Substantia nigra (tissue), 51 donors: ENCODE measurements at places on chromosomes 6 and 20.

DNA sequence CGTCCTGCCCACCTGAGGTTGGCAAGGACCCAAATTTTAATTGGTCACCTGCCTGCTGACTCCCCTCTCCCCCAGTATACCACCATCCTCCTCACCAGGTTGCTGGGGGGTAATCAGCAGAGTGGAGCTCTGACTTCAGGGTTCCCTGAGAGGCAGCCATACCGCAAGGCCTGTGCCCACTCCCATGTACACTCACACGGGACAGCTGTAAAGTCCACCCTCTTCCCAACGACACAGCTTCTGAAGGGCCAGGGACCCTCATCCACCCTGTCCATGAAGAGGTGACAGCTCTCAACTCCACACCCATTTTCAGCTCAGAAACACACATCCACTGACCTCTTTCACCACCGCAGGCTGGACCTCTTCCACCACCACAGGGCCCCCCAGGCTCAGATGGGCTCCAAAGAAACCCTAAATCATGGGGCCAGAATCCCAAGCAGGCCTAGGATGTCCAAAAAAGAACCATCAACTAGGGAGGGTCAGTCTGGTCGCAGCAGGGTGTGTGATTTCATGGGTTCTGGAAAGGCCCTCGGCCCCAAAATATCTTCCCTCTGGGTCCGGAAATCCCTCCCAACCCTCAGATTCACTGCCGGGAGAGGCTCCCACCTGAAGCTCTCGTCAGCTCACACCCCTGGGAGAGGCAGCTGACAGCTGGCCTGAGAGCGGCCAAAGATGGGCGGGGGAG, 30.0 kb downstream of the TFEB start:
- DNase-seq = no peak

GRCh38 chr6:160348223-160349019, at the start of gene SLC22A3:
TSS of gene SLC22A3 (plus strand) at chr6:160348378. CDS start at chr6:160348420, 42 bp downstream.
- DNase-seq = no peak

GRCh38 chr20:22833851-22834250, 201.3 kb upstream of the SSTR4 start:
- DNase-seq = no peak

DNA sequence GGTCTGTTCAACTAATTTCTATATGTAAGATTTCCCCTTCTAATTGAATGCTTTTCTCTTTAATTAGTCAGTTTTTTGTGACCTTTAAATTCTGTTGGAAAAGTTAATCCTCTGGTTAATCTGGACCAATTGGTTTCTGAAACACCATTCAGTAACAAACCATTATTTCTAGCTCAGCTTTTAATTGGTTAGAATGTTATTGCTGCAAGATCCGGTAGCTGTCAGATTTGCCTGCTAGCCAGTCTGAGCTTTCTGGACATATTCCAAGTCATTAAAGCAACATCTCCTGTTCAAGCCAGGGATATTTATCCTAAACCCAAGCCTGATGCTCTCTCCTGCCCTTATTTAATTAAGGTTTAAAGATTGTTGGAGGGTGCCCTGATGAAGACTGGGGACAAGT, 55.1 kb upstream of the FBXL4 start:
- DNase-seq = no peak

DNA sequence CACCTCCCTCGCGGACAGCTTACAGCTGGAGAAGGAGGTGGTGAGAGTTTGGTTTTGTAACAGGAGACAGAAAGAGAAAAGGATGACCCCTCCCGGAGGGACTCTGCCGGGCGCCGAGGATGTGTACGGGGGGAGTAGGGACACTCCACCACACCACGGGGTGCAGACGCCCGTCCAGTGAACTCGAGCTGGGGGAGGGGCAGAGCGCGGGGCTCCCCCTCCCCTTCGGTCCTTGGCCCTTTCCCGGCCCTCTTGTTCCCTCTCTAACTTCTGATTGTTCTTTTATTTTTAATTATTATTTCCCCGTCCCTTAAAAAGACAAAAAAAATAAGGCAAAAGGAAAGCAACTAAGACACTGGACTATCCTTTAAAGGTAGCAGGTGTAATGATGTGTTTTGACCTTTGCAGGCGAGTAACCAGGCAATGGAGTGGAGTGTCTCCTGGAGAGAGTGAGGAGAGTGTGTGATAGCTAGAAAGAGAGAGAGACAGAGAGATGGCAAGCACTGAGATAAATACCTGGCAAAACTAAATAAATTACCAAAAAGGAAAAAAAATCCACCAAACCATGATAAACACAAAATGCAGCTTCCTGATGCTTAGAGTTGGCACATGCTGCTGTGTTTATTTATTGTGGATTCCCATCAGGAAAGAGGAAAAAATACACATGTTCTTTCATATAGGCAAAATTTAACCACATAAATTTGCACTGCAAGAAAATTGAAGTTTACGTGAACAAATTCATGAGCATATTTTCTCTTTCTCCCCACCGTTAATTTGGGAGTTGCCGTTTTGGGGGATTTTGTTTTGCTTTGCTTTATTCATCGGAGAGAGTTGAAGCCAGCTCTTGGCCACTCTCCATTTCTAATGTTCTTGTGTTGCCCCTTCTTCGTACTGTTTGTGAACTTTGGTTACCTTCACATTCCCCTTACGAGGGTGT, 1.9 kb downstream of the POU3F2 start:
- DNase-seq = peak; percentile 51

GRCh38 chr20:2101057-2101864, at the start of gene STK35:
TSS of gene STK35 (plus strand) at chr20:2101827. CDS start at chr20:2101882, 55 bp downstream.
- DNase-seq = no peak

GRCh38 chr20:48734104-48734749, 93.6 kb downstream of the PREX1 start:
- DNase-seq = no peak

DNA sequence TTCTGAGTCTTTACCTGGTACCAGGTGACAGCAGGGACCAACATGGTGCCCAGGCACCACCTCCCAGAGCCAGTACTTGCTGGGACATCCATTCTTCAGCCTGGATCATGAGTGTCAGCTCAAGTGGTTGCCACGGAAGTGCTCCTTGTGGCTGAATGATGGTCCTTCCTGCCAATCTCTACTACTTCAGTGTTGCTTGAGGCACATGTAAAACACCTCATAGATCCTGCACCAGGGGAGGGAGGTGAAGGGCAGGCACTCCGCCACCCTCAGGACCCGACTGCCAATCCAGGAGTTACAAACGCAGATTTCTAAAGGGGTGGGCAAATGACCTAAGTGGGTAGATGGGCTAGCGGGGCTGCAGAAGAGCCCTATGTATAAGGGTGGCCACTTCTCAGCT, 226.0 kb downstream of the PREX1 start:
- no peak for DNase-seq

GRCh38 chr20:33685328-33686099, 671 bp downstream of the E2F1 start:
- DNase-seq = no peak

DNA sequence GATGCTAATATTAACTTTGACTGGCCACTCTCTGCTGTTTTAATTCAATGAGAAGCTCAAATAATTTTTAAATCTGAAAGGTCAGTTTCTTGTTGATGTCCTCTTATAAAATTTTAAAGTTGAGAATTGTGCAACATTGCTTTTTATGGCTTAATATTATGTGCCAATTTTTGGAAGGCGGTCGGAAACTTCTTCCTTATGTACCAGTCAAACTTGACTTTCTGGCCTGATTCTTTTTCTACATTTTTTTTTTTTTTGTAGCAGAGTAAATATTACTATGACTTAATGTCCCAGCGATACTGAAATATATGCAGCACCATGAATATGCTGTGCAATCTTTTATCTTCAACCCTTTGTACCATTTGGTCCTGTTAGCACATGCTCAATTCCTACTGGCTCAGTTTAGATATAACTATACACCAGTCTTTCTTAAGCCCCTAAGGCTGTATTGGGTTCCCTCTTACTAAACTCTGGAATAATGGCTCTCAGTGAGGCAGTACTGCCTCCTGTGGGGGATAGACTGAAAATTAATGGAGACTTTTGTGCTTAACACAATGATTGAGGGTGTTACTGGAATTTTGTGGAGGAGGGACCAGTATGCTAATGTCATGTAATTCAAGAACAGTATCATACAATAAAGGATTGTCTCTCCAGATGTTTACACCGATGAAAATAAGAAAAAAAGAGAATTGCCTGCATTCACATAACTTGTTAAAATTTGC, 156.4 kb upstream of the SYNCRIP start:
- no peak for DNase-seq

DNA sequence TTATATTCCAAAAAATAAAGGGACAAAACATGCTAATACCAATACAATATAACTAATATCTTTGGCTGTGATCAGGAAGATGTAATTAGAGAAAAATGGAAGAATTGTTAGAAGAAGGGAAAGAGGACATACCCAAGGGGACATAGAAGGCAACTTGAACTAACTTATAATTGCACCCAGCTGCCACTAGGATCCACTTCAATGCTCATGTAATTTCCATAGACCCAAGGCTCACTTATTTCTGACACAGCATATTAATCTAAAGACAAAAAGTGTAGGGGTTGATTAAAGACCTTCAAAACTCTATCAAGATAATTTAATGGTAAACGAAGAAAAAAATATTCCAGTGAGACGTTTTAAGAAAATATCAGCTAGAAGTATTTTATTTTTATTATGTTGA, 396.0 kb upstream of the ADGRB3 start:
- DNase-seq = no peak

- no peak for DNase-seq
Measured at GRCh38 chr6:142942238-142942637, 2.7 kb downstream of the HIVEP2 start.

DNA sequence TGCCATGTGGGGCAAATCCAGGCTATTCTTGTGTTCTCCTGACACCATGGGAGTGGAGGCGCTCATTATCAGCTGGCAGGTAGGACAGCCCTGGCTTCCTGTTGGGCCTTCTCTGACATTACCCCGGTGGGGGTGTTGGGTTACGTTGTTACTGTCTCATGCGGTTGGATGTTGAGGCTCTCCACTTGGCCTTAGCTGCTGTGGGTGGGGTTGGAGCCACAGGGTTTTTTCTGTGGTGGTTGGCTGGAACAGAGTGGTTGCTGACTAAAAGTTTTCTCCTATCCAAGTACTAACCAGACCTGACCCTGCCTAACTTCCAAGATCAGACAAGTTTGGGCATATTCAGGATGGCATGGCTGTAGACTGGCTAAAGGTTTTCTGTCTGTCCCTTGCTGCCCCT, 20.2 kb downstream of the RIPK1 start:
- no peak for DNase-seq

- no peak for DNase-seq
Measured at GRCh38 chr20:45920462-45921336, 8.7 kb upstream of the PLTP start.

- DNase-seq = no peak
Measured at GRCh38 chr6:84086545-84087429, 53.2 kb downstream of the MRAP2 start.

- no peak for DNase-seq
Measured at GRCh38 chr6:44558024-44558831, 170.7 kb downstream of the CDC5L start.

GRCh38 chr20:2329286-2329685, 33.5 kb downstream of the TGM3 start:
- DNase-seq = no peak

GRCh38 chr6:139641376-139641775, 266.9 kb upstream of the CITED2 start:
- DNase-seq = no peak

- no peak for DNase-seq
Measured at GRCh38 chr6:42372699-42373098, 79.0 kb downstream of the TRERF1 start.

DNA sequence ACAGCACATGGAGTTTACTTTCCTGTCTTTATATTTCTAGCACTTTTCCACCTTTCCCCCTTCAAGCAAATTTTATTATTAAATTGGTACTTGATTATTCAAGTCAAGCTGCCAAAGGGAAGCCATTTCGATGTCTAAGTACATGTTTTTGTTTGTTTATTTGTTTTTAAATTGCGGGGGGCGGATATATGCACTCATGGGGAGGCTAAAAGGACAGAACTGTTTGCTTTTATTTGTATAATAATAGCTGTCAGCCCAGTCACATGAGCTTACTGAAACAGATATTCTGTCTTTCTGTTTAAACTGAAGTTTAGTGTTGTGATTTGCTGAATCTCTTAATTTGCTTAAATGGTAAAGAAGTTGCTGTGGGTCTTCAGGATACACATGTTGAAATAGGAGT, 49.6 kb upstream of the PLCG1 start:
- DNase-seq = no peak

- DNase-seq = no peak
Measured at GRCh38 chr20:51565298-51566144, 23.0 kb upstream of the NFATC2 start.

DNA sequence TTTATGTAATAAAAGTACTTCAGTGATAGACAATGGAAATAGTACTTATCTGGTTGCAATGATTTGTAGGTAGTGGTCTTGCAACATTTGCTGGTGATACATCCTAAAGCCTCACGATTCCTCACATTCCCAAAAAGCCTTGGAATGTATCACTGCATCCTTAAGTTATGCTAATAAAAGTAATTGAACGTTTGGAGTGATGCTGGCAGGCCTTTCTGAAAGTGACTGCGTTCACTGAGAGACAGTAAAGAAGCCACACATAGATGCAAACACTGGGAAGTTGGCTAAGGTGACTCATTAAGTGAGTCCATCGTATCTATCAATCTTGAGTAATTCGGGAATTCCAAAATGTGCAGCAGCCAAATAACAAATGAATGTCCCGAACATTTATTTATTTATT, 444.1 kb upstream of the SOX4 start:
- DNase-seq = no peak
